ENCODE measurements at places on chromosomes 5 and 9. TPM values are rescaled to one million over a fixed set of nuclear protein-coding genes. Genes with fewer than 3 reads are reported as not detected.

The PPP3R2 gene
- polyA plus RNA-seq: 0.02 TPM

The OTP gene
- 0.18 TPM for polyA plus RNA-seq

The TEK gene
- 2.3 TPM for polyA plus RNA-seq

The PCDHGA10 gene
- polyA plus RNA-seq: 0.87 TPM

The DMGDH gene
- polyA plus RNA-seq: 1.1 TPM

The FSTL4 gene
- polyA plus RNA-seq: 1.2 TPM

The DAB2IP gene
- 8.4 TPM for polyA plus RNA-seq

The ADAMTS13 gene
- polyA plus RNA-seq: 11.8 TPM

The MYMK gene
- polyA plus RNA-seq: 0.39 TPM

The RNF208 gene
- polyA plus RNA-seq: 5.3 TPM

The RAI14 gene
- 6.0 TPM for polyA plus RNA-seq

The PDZD2 gene
- 6.8 TPM for polyA plus RNA-seq

The SLC6A19 gene
- polyA plus RNA-seq: 0.16 TPM

The GARIN3 gene
- not detected for polyA plus RNA-seq

The FAM169A gene
- polyA plus RNA-seq: 5.3 TPM

The GTF2H2 gene
- polyA plus RNA-seq: 16.2 TPM

The TXNDC8 gene
- polyA plus RNA-seq: 0.02 TPM

The ZBED3 gene
- 4.6 TPM for polyA plus RNA-seq

The ZNF462 gene
- 2.0 TPM for polyA plus RNA-seq

The HTR1A gene
- not detected for polyA plus RNA-seq

The CER1 gene
- 0.07 TPM for polyA plus RNA-seq

The PLCXD3 gene
- 0.37 TPM for polyA plus RNA-seq

The WNT8A gene
- polyA plus RNA-seq: 0.09 TPM

The BARX1 gene
- polyA plus RNA-seq: 0.55 TPM

The TYRP1 gene
- polyA plus RNA-seq: 0.09 TPM

The CNTFR gene
- 2.2 TPM for polyA plus RNA-seq

The SEMA6A gene
- polyA plus RNA-seq: 3.6 TPM

The SPAAR gene
- polyA plus RNA-seq: 1.2 TPM

The SLC6A3 gene
- 14.9 TPM for polyA plus RNA-seq

The MEIKIN gene
- polyA plus RNA-seq: 0.09 TPM

The RACK1 gene
- 2,214 TPM for polyA plus RNA-seq

The GABRA6 gene
- polyA plus RNA-seq: not detected

Data from thymus (tissue), 14 donors.